CD4-positive, alpha-beta T cell treated with Interleukin-21 for 1 hour (primary cell): ENCODE measurements at places on chromosomes 2 and 18.

- no peak for DNase-seq
These were observed 132.8 kb upstream of the SERTAD2 start for GRCh38 chr2:64786343-64787018.

- DNase-seq: no peak
These were observed 83.5 kb upstream of the RAB12 start for GRCh38 chr18:8525692-8526091.

DNA sequence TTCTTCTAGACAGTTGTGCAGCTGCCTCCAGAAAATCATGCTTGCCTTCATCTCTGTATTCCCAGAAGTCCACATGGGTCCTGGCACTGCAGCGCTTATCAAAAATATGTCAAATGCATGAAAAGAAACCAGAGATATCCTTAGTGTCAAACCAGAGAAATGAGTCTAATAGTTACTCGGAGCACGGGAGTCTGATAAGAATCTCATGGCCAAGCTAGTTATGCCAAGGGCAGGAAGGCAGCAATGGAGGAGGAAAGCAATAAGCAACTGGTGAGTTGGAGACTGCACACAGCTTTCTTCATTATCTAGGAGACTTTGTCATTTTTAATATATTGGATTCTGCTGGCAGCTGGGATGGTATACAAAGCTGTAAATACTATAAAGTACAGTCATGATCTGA is 38.6 kb downstream of the TRIB2 start:
- DNase-seq: no peak

GRCh38 chr2:120235681-120236080 is 12.5 kb upstream of the TMEM185B start:
- DNase-seq: no peak

DNA sequence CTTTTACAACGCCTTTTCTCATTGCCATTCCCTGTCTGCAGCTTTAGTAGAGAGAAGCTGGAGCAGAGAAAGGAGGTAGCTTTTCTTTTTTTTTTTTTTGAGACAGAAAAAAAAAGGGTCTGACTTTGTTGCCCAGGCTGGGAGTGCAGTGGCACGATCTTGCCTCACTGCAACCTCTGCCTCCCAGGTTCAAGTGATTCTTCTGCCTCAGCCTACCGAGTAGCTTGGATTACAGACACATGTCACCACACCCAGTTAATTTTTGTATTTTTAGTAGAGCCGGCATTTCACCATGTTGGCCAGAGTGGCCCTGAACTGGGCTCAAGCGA is 25.0 kb upstream of the ACSL3 start:
- no peak for DNase-seq

DNA sequence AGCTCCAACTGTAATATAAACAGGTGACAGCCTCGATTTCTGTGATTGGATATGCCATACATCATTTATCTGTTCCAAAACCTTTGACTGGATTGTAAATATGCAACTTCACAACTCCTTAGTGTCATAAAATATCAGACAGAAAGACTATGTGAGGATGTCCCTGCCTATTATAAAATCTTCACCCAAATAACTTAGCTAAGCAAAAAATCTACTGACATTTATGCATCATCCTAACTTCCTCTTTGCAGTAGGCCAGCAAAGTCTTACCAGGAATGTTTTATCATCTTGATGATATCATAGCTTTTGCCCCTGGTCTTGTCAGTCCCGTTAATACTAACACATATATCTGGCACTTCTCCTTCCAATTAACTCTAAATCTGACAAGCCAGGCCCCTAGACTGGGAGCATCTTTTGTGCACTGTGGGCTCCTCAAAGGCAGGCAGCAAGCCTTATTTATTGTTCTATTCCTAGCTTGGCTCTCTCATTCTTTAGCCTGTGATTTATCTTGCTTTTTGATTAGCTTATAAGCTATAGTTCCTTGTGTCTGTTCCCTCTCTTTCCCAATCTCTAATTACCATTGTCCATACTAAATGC is 356.5 kb upstream of the HNMT start:
- no peak for DNase-seq

GRCh38 chr2:7685342-7686015 is 768.3 kb downstream of the RNF144A start:
- DNase-seq: no peak
